NAMALWA (cell line): ENCODE measurements at places on chromosomes 3 and 15.

DNA sequence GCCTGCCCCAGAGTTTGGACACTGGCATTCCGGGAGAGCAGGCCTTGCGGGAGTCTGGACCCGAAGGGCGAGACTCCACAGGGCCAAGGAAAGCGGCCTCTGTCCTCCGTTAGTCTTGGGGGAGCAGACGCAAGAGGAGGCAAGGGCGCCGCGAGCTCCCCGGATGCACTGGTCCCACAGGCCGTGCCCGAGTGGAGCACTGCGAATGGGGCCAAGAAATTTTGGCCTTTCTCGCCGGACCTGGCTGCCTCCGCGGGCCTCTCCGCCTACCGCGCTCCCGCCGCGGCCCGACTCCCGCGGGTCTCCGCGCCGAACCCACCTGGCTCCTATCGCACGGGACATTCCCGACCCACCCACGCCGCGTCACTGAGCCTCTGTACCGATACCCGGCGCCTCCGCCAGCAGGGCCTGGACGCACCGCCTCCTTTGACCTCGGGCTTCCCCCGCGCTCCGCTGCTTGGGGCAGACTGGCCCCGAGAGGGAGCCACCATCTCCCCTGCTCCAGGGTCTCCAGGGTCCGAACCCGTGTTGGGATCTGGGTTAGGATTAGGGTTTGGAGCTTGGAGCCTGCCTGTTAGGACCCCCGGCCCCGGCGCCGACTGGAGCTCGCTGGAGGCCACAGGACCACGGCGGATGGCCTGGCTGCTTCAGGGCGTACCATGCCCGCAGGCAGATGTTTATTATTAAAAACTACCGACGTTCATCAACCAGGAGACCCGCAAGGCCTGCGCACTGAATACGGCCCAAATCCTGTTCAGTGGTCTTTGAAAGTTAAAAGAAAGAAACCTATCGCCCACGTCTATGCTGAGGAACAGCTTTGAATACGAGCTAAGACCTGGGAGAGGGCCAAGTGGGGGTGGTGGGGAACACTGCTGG is 11.7 kb downstream of the SHOX2 start:
- DNase-seq: no peak

DNA sequence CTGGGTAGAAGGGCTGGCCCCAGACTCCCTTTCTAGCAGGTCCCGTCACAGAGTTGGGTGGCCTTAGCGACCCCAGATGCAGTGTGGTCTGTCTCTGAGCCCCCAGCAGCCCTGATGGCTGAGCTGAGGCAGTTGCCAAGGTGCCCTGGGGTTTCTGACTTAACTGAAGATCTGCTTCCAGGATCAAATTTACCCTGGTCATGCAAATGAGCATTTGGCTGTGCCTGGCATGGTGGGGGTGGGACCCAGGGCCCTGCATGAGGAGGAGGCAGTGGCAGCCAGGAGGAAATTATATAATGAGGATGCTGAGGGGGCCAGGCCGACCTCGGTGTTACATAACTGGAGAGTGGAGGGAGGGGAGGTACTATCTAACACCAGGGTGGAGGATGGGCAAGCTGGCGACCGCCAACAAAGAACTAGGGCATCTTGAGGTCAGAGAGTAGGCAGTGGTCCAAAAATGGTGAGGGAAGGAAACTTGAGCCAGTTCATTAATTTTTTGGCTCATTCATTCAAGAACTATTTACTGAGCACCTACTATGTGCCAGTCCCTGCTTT is 16.4 kb downstream of the PLEKHO2 start:
- no peak for DNase-seq

DNA sequence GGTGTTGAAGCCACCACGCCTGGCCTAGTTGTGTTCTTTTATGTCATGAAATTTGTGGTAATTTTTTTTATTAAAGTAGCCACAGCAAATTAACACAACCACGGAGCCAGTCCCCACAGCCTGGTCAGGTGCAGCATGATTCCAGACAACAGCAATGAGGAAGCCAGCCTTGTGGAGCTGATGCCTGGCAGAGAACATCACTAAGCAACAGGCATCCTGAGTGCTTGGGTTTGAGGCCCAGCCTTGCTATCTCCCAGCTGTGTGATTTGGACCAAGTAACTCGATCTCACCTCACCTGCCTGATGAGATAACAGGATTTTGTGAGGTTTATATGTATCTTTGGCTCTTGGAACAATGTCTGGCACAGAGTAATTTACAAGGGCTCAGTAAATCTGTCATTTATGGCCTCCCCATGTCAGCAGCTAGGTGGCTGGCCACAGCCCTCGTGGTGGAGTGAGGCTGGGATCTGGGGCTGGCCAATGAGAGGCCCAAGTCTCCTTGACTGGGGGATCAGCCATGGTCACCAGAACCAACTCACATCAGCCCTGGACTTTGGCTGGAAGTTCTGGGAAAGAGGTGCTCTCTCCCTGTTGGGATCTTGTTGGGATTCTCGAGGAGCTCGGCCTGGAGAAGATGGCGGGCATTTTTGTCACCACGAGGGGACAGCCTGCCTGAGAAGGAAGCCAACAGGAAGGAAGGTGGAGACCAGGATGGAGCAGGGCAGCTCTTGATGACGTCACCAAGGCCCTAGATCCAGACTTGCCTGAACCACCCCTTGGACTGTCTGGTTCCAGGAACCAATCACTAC is 22.8 kb upstream of the FLNB start:
- no peak for DNase-seq

DNA sequence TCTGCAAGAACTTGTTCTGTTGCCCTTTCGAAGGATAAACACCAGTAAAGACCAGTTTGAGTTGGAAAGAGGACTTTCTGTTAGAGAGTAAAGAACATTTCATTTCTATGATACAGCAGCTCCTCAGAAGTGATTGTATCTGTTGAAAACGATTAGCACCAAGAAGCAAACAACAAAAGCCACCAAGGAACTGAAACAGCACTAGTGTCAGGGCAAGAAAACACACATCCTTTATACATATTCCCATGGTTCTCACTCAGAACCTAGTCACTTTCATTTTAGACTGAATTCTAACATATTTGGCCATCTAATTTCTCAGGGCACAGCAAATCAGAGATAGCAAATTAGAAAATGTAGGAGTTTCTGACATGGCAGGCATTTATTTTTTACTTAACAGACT is 116.1 kb downstream of the ATP1B3 start:
- no peak for DNase-seq

GRCh38 chr3:23389089-23389488 is 186.0 kb downstream of the UBE2E2 start:
- DNase-seq: peak; percentile 55

DNA sequence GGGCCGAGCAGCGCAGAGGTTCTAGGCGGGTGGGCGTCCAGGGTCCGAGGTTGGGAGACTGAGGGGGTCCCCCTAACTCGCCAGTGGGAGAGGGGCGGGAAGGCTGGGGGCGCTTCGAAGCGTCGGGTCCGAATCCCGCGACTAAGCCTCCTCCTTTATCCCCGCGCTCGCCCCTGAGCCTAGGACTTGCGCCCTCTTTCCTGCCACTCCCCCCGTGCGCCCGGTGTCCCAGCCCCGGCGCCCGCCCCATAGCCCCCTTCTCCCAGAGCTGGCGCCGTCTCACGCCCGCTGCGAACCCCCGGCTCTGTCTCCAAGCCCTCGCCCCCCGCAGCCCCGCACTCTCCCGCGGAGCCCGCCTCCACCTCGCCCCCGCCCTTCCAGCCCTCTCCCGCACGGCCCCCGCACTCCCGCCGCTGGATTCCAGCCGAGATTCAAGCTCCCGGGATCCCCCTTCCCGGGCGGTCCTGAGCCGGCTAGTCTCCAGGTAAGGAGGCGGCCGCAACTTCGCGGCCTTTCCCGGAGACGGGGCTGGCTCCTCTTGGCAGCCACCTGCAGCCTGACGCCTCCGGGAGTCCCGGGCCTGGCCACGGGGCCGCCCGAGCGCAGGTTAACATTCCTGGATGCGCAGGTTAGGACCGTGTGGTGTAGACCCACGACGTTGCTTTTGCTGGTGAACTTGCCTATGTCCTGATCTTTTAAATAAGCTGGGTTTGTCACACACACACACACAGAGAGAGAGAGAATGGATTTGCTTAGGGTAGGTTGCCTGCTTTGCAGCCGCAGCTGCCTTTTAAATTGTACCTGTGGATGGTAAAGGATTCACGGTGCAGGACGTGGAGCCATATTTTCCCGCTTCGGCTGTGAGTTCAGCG is 563 bp downstream of the PXYLP1 start:
- DNase-seq: peak; percentile 34

GRCh38 chr3:138914870-138915502 is 32.0 kb downstream of the FOXL2 start:
- DNase-seq: no peak

- peak; percentile 80 for DNase-seq
These were observed 146.5 kb upstream of the ARPP21 start for GRCh38 chr3:35492841-35493240.
